Uterus (tissue), 4 donors: ENCODE measurements at places on chromosomes 4 and X.

DNA sequence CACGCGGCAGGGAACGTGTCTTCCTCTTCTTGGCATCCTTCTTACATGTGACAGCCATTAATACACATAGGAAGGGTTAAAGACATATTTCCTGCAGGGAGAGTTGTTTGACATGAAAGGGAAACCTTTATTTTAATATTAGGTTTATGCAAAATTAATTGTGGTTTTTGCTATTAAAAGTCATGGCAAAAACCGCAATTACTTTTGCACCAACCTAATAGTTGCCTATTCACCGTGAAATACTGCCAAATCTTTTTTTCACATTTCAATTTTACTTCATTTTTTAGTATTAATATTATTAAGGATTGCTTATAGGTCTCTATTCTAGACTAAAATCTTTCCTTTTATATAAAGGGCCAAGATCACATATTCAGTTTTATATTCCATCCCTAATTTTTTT lies 230.4 kb upstream of the PITX2 start:
- no peak for DNase-seq

- DNase-seq: no peak
Observed at GRCh38 chrX:111695297-111695880, 14.4 kb downstream of the ALG13 start.

- DNase-seq: no peak
Observed at GRCh38 chr4:56791316-56791715, 30.2 kb downstream of the SPINK2 start.

GRCh38 chr4:135072553-135072952 lies 871.0 kb upstream of the PABPC4L start:
- DNase-seq: no peak

GRCh38 chr4:109821185-109821584 lies 5.6 kb downstream of the GAR1 start:
- DNase-seq: no peak

DNA sequence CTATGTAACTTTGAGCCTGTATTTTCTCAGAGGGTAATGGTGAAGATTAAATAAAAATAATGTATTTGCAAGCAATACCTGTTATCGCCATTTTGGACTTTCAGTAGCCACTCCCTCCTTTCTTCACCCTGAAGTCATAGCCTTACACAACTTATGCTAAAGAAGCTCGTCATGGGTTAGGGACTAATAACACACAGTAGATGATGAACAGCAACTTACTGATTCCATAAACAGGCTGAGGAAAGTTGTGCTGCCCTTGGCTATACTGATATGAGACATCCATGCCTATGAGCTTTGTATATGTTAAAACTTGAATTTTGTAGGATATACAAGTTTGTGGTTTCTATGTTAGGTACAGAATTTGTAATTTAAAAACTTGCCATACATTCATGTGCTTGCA lies 31.7 kb upstream of the EIF1AX start:
- DNase-seq: no peak

DNA sequence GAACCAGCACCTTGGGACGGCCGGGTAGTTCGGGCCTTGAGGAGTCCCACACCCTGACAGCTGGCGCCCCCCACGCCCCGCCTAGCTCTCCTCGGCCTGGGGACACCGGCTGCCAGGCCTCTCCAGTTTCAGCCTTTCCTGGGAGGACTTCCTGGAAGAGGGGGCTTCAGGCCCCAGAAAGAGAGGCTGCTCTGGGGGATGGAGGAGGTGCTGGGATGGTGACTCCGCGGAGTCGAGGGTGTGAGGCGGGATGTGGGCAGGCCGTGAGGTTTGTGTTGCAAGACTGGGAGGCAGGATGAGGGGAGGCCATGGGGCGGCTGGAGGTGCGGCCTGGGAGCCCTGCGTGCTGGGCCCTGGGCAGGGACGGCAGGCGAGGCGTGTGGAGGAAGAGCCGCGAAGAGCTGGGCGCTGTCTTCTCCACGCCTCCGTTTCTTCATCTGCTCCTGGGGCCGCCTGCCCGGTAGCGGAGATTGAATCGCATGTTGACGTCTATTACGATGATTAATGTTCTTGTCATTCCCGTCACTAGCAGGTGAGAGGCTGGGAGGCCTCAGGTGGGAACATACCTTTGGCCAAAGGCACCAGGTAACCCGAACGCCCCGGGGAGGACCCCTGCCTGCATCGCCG lies 918 bp upstream of the FGFRL1 start:
- peak; percentile 73 for DNase-seq

- no peak for DNase-seq
Observed at GRCh38 chr4:179325181-179325580, 1882.9 kb upstream of the AGA start.

DNA sequence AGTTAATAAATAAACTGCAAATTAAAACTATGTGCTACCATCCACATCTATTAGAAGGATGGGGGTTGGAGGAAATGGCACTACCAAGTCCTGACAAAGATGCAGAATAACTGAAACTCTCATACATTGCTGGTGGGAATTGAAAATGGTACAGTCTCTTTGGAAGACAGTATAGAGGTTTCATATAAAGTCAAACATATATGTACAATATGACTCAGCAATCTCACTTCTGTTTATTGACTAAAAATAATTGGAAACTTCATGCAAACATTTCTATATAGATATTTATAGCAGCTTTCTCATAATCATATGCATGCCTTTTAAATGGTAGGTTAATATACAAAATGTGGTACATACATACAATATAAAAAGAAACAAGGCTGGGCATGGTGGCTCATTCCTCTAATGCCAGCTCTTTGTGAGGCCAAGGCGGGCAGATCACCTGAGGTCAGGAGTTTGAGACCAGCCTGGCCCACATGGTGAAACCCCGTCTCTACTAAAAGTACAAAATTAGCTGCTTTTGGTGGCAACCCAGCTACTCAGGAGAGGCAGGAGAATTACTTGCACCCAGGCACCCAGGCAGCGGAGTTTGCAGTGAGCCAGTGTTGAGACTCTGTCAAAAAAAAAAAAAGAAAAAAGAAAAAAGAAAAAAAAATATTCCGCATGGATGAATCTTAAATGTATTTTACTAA lies 225.0 kb upstream of the CXXC4 start:
- DNase-seq: no peak

- no peak for DNase-seq
Observed at GRCh38 chr4:4848540-4848939, 10.9 kb upstream of the MSX1 start.

GRCh38 chr4:37639551-37640285 lies 46.5 kb downstream of the RELL1 start:
- no peak for DNase-seq

GRCh38 chr4:81031796-81032551 lies 1.5 kb downstream of the BMP3 start:
- DNase-seq: no peak

DNA sequence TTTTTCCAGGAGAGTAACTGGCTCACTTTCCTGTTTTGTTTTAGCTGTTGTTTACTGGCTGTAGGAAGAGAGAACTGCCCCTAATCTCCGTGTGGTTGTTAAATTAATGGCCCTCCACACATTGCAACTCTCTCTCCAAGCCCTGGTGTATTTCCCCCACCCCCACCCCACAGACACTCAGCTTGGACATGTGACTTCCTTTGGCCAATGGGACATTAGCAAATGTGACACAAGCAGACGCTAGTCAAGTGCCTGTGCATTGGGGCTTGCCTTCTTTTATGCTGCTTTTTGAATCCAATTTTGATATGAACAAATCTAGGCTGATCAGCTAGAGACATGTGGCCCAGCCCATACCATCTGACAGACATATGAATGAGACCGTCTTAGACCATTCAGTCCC lies 59.6 kb upstream of the TAB3 start:
- no peak for DNase-seq

DNA sequence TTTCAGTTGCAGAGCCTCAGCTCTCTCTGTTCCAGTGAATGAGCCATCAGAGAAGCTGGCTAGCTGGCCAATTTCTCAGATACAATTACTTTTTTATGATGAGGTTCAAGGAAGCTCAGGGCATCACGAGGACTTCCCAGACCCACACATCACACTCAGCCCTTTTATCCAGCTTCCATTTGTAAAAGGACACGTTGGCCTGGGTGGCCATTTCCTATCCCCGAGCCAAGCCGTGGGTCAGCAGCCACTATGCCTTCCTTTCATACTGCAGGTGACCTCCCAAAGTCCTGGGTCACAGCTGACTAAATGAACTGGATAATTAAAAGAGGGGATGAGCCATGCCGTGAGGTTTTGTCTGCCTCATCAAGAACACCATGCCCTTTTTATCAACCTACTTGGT lies 236.9 kb upstream of the PPARGC1A start:
- DNase-seq: no peak

- DNase-seq: no peak
Observed at GRCh38 chrX:120015145-120016067, 62.1 kb downstream of the RHOXF2B start.

GRCh38 chr4:76989391-76990061 lies 40.0 kb downstream of the SEPTIN11 start:
- no peak for DNase-seq
